Activated naive CD4-positive, alpha-beta T cell (primary cell): ENCODE measurements at places on chromosomes 12 and 14.

DNA sequence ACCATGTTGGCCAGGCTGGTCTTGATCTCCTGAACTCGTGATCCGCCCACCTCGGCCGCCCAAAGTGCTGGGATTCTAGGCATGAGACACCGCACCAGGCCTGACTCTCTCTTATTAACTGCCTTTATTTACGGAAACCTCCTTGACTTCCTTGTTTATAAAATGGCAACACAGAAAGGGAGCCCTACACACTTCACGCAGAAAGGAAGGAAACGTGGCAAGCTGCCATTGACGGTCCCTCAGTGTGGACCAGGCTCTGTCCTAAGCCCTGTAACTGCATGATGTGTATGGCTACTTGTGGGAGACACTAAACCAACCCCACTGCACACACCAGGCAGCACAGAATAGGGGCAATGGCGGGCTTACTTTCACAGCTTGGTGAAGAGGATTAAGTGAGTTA is 11.7 kb downstream of the CINP start:
- DNase-seq: no peak

DNA sequence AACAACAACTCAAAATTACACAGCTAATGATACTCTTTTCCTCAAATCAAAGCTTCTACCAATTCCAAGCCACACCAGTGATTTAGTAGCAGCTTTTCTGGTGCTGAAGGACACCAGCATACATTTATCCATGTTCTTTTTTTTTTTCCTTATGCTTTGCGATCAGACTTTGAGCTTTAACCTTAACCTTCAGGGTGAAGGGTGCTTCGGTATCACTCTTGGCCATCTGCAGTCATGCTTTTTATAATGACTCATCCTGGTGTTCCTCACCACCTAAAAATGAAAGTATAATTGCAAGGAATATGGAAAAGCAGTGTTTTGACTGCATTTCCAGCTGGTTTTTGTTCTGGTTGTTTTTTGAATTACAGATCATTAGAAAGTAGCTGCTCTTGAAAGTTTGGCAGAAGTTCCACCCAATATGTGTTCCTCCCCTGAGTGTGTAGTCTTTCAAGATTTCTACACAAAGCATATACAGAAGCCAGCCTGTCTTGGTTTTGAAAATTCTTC is 1.3 kb upstream of the SLC41A2 start:
- DNase-seq: no peak

DNA sequence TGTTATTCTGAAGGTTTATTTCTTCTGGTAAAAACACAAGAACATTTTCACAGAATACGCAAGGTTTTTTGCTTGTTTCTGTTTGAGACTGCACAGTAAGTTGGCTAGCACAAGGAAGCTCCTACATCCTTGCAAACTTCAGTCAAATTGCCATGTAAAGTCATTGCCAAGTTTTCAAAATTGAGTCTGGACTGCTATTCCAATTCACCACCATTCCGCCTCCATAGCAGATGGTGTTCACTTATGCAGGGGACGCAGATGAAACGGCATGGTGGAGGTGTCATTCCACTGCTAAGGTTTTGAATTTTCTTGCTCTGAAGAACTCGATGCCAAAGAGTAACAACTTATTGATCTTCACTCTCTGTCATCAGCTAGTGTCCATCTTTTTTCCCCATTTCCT is 303.9 kb upstream of the SYT1 start:
- DNase-seq: no peak

GRCh38 chr12:62468397-62468796 is 1.8 kb downstream of the MON2 start:
- no peak for DNase-seq

DNA sequence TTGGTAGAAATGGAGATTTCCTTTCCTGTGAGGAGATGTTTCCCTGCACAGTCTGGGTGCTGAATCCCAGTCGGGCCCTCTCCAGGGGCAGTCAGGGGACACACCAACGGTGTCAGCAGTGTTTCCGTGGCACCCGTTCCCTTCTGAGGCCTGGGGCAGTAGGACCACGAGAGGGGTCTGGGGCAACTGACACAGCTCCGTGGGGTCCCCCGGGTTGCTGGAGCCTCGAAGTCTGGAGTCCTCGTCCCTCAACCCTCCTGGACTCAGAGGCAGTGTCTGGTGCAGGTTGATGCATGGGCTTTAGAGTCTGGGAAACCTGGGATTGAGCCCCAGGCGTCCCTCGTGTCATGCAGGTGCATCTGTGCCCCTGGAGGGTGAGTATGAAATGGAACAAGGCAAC is 327.3 kb downstream of the ADGRD1 start:
- DNase-seq: no peak

GRCh38 chr14:77502109-77502782 is 3.6 kb upstream of the ISM2 start:
- DNase-seq: no peak

DNA sequence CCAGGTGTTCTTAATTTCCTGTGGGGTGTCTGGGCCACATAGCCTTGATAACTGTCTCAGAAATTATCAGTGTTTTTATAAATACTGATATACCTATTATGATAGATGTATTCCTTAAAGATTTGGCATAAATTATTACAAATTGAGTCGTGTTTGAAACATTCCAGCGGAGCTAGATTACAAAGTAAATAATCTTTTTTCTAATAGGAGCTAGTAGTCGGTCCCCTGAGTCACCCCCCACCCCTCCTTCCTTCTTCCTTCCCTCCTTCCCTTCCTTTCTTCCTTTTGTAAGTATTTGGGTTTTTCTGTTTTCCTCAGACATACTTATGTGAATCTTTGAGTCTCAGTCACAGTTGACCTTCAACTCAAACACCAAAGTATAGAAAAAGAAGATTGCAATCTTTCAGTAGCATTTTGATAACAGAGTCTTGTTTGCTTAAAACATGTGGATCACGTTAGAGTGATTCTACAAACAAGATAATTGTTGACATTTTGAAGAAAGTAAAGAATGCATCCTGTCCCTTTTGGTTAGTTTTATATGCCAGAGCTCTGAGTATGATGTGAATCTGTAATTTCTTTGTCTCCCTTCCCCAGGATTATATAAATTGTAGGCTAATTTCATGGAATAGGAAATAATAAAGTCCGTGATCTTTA is 264.0 kb downstream of the FUT8 start:
- DNase-seq: no peak

- no peak for DNase-seq
Measured at GRCh38 chr12:107761502-107761904, 566 bp upstream of the PRDM4 start.

DNA sequence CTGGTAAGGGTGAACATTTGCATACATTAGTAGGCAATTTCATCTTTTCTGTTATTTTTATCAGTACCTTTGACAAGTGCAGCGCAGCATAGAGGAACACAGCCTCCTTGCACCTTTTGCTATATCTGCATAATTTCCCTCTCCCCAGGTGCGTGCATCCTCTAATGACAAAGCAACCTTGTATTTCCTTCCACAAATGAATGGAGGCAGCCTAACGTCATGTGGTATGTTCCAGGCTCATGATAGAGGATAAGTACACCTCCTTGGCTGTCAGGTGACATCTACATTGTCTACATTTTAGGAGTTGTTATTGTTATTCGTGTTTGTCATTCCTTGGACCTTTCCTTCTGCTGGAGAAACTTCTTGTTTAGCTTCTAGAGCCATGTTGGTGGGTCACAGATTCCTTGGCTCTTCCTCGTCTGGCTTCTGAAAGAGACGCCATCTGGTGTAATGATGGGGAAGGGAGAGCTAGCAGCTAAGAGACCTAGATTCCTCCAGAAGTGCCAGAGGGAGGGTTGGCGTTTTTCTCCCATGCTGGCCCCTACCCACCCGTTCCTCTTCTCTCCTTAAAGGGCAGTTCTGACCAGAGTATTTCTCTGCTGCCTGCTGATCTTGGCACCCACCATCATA is 37.0 kb downstream of the EVL start:
- no peak for DNase-seq

GRCh38 chr14:80212023-80212397 is 706 bp upstream of the DIO2 start:
- DNase-seq: no peak

- no peak for DNase-seq
Measured at GRCh38 chr14:32019276-32019675, 57.8 kb upstream of the ARHGAP5 start.
